ENCODE measurements at places on chromosomes 1 and 21. TPM values are rescaled to one million over a fixed set of nuclear protein-coding genes. Genes with fewer than 3 reads are reported as not detected.
A peak's percentile ranks its signal among the peaks of the same experiment; 100 is the strongest.

GRCh38 chr1:169081503-169082123 is 24.9 kb upstream of the ATP1B1 start:
- no peaks in the 10 kb centered on the region for H3K4me1 ChIP-seq
- H3K36me3 ChIP-seq = no peaks in the 10 kb centered on the region
- no peaks in the 10 kb centered on the region for H3K27me3 ChIP-seq
- H3K4me3 ChIP-seq = no peak overlapping the region
- H3K27ac ChIP-seq = no peak overlapping the region

DNA sequence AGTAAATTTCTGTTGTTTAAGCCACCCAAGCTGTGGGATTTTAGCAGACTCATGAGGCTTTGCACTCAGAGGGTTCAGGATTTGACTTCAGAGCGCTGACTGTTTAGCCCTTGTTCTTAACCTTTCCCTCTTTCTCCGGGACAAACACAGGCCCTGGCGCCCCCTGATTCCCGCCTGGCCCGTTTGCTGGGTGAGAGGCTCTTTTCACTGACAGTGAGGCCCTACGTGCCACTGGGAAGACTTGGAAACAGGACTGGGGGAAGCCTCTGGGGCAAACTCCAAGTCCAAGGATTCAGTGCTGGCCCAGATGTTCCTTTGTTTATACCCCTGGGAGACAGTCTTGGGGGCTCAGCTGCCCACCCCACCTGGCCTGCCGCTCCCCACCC is 11.7 kb upstream of the TRIM63 start:
- no peak for DNase-seq
- no peaks in the 10 kb centered on the region for H3K36me3 ChIP-seq
- no peak overlapping the region for H3K4me3 ChIP-seq
- no peak overlapping the region for H3K27ac ChIP-seq
- no peaks in the 10 kb centered on the region for H3K4me1 ChIP-seq

DNA sequence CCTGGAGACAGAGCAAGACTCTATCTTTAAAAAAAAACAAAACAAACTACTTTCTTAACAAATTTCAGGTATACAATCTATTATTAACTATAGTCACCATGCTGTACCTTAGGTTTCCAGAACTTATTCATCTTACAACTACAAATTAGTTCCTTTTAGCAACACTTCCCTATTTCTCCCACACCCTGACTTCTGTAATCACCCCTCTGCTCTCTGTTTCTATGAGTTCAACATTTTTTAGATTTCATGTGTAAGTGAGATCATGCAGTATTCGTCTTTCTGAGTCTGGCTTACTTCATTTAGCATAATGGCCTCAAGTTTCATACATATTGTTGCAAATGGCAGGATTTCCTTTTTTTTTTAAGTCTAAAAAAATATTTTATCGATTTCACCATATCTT is 77.9 kb upstream of the LPGAT1 start:
- no peaks in the 10 kb centered on the region for H3K4me1 ChIP-seq
- H3K27ac ChIP-seq = no peak overlapping the region
- H3K4me3 ChIP-seq = no peak overlapping the region

GRCh38 chr1:24027838-24028468 is 47.8 kb upstream of the SRSF10 start:
- H3K27me3 ChIP-seq = no peaks in the 10 kb centered on the region
- H3K36me3 ChIP-seq = no peaks in the 10 kb centered on the region
- no peak for DNase-seq
- H3K4me3 ChIP-seq = no peak overlapping the region
- H3K27ac ChIP-seq = no peak overlapping the region

DNA sequence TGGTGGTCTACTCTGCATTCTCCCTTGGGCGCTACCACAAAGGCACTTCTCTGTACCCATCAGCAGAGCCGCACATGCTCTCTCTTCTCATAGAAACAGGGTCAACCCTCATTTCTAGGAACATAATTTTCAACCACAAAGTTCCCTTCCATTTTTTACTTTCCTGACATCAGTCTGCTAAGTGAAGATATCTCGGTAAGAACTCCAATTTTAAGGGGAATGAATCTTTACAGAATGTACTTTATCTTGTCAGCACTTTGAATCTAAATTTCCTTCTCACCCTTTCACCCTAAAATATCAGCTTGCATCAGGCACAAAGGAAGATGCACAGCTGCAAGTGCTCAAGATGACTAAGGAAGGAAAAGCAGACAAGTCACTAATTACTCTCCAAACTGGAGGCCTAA is 545.9 kb downstream of the SMYD3 start:
- no peak for DNase-seq
- H3K4me3 ChIP-seq = no peak overlapping the region
- H3K4me1 ChIP-seq = no peaks in the 10 kb centered on the region
- no peaks in the 10 kb centered on the region for H3K27me3 ChIP-seq

The RORC gene
- 1.6 TPM for polyA plus RNA-seq

The CELA3B gene
- polyA plus RNA-seq = 7.5 TPM

- no peaks in the 10 kb centered on the region for H3K4me1 ChIP-seq
- H3K27me3 ChIP-seq = no peaks in the 10 kb centered on the region
- no peak overlapping the region for H3K27ac ChIP-seq
- H3K36me3 ChIP-seq = no peaks in the 10 kb centered on the region
These were observed 21.5 kb upstream of the HPDL start for GRCh38 chr1:45305231-45305630.

The TMEM51 gene
- 4.1 TPM for polyA plus RNA-seq

DNA sequence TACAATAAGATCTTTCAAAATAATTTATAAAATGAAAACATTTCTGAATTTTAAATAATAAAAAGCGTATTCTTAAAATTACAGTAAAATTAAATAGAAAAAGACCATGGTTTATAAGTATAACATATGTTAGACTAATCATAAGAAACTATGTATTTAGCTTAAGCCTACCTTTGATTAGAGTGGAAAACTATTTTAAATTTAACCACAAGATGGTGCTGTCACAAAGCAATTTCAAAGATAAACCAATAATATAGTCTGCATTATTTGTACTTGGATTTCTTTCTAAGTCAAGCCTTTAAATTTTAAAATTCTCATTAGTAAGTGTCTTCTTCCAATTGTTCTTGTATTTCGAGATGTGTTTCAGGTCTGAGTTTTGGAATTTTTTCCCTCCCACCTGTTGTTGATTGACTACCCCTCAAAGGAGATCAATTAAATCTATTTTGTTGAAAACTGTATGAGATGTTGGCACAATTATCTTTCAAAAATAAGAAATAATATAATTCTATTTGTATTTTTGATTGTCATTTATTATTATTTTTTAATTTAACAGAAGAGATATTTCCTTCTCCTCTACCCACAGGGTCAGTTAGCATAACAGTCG is 459.8 kb downstream of the KCNT2 start:
- no peaks in the 10 kb centered on the region for H3K4me1 ChIP-seq
- H3K4me3 ChIP-seq = no peak overlapping the region
- H3K27me3 ChIP-seq = no peaks in the 10 kb centered on the region
- H3K36me3 ChIP-seq = no peaks in the 10 kb centered on the region

GRCh38 chr1:94094469-94095111 is 26.4 kb downstream of the ABCA4 start:
- no peaks in the 10 kb centered on the region for H3K27me3 ChIP-seq
- H3K27ac ChIP-seq = no peak overlapping the region
- no peaks in the 10 kb centered on the region for H3K4me1 ChIP-seq
- no peaks in the 10 kb centered on the region for H3K36me3 ChIP-seq
- peak; percentile 91 for DNase-seq

DNA sequence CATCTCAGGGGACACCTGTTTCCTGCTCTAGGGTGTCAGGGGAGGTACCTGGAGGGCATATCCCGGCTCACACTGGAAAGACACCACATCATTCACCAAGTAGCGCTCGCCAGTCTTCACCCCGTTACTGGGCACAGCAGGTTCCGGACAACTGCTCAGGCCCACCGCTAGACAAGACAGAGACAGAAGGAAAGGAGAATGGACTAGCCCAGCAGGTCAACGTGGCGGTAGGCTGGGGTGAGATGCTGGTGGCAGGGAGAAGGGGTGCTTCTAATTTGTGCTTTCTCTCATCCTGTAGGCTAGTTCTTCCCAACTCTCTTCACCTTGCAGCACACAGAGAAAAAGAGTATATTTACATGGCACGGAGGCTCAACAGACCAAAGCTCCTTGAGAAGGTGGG is 145.0 kb downstream of the ZSCAN20 start:
- H3K36me3 ChIP-seq = no peaks in the 10 kb centered on the region
- H3K27me3 ChIP-seq = no peaks in the 10 kb centered on the region
- no peak overlapping the region for H3K27ac ChIP-seq
- H3K4me3 ChIP-seq = no peak overlapping the region

The RGS18 gene
- 3.1 TPM for polyA plus RNA-seq

Data from aorta (tissue), 5 donors.